Cortex of kidney (tissue), 1 donor: ENCODE measurements at places on chromosomes 7 and 10.

GRCh38 chr10:121822180-121822579, 105.7 kb downstream of the ATE1 start:
- no peak for DNase-seq

DNA sequence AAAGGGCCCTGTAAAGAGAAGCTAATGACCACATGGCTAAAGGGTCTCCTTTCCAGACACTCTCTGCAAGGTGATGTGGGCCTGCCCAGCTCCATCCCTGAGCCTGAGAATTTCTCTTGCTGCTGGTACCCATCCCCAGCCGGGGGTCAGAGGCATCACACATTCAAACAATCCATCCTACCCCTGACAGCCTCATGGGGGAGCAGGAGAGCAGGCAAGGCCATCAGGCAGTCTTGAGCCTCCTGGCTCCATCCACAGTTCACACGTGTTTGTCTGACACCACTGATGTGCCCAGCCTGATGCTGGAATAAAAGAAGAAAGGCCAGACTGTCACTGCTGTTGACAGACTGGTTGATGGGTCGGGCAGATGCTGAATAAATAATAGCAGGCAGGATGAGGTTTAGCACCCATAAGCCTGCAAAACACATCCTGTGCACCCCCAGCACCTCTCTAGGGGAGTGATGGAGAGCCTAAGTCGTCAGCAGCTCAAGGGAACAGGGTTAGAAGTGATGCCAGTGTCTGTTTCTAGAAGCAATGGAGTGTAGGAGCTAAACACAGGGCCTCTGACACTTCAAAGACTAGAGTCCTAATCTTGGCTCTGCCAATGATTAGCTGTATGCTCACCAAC, 43.5 kb downstream of the TLL2 start:
- no peak for DNase-seq

DNA sequence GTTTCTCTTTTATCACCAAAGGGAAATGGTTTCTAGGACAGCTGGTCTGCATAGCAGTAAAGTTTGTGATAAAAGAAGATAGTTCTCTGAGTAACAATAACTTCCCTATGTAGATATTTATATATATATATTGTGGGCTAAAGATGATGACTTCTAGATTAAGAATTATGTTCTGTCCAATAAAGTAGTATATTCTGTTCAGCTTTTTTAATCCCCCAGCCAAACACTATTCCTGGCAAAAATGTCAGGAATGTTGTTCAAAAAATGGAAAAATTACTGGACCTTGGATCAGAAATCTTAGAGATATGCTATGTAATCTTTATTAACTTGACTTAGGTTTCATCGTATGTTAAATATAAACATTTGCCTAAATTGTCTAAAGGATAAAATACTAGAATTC, 136.3 kb upstream of the GNAI1 start:
- no peak for DNase-seq

DNA sequence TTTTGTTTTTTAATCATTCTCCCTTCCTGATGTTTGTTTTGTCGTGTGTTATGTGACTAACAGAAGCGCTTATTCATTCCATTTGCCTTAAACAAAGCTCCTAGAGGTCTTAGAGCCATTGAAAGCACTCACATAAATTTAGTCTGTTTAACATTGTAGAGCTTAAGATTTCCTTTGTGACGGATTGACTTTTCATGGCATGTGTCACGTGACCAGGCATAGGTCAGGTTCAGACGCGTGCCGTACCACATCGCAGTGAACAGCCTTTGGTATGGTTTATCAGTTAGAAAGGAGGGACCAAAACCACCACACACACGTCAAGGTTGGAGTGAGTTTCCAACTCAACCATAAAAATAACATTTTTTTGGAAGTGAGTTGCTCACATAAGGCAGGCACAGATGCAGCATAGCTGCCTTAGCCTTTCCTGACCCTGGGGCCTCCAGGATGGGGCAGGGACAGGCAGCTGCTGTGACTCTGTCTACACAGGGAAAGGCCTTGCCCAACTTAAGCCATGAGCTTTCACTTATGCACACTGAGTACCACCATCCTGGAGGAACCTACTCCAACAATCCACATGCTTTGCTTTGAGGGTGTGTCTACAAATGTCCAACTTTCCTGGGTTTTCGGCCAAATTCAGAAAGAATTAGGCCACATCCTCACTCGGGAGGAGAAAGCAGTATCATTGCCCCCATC, 55.5 kb downstream of the WDFY4 start:
- no peak for DNase-seq

- DNase-seq, result no peak
These were observed 363.8 kb downstream of the PRPF18 start for GRCh38 chr10:13950543-13950939.

- no peak for DNase-seq
These were observed 125.0 kb upstream of the NPY start for GRCh38 chr7:24158975-24159374.

GRCh38 chr7:1591876-1592275, 22.0 kb upstream of the PSMG3 start:
- no peak for DNase-seq

GRCh38 chr10:49071160-49071761, 44.1 kb downstream of the VSTM4 start:
- DNase-seq, result no peak

GRCh38 chr7:18831943-18832342, 285.5 kb downstream of the TWIST1 start:
- DNase-seq, result no peak

- DNase-seq, result no peak
These were observed 223.5 kb upstream of the PHYHIPL start for GRCh38 chr10:58952747-58953466.

- no peak for DNase-seq
These were observed 97.2 kb upstream of the CARD11 start for GRCh38 chr7:3140834-3141233.

DNA sequence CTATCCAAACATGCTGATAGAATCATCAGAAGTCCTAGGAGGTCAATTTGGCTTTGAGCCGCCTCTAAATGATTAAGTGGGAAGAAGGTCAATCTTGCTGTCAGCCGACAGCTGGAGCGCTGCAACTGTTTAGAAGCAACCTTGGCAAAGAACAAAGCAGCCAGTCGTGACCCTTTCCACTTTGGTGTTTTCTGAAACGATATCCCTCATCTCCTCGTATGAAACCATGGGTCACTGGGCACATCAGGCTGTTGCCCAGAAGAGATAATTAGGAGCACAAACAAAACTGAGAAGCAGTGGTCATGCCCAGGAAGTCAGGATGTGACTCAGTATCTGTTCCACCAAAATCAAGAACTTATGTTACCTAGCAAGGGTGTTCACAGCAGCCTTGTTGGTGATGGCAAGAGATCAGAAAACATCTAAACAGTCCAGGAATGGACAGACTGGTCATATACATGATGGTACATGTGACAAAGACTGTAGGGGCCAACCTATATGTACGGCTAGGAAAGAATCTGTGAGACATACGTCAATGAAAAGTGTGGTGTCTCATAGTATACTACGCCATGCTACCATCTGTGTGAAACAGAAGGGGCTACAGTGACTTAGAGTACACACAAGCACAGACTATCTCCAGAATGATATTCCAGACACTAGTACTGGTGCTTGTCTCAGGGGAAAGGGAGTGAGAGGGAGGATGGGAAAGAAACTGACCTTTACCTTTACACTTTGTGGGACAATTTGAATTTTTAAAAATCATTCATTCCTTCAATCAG, 22.4 kb downstream of the STN1 start:
- DNase-seq, result no peak

DNA sequence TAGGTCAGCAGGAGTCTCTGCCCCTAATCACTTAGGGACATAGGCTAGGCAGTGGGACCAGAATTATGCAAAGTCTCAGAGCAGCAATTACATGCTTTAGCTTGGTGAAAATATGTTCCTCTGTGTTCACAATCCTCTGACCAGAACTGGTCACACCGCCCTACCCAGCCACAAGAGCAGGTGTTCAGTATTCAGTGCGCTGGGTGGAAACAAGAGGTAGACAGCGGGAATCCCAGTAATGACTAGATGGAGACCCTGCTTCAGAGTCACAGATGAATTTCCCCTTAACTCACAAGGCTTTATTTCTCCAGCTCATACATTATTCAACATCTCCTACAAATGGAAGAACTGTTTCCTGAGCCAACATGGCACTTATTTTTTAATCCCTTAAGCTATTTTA, 763.7 kb upstream of the POM121L12 start:
- no peak for DNase-seq

- DNase-seq, result no peak
These were observed 28.9 kb downstream of the CNNM1 start for GRCh38 chr10:99358101-99358500.

GRCh38 chr10:17226891-17227303, 1.1 kb upstream of the VIM start:
- no peak for DNase-seq

- DNase-seq, result no peak
These were observed 86.8 kb upstream of the ZMIZ1 start for GRCh38 chr10:78981970-78982281.

- DNase-seq, result no peak
These were observed 74.3 kb upstream of the FAM20C start for GRCh38 chr7:117836-118614.

DNA sequence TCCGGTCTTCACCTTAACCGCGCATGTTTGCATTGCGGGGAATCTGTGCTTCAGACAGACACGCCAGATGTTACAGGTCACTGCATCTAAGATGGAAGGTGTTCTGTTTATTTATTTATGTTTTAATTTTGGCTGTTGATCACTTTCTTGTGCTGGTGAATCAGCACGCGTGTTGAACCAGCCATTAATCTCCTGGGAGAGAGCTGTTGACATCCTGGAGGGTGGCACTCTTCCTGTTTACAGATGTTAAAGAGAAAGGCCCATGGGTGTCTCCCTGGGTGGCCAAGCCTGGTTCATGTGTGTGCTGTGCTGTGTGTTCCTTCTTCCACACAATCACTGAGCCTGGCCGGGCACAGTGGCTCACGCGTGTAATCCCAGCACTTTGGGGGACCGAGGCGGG, 355.3 kb downstream of the PAXIP1 start:
- DNase-seq, result no peak

DNA sequence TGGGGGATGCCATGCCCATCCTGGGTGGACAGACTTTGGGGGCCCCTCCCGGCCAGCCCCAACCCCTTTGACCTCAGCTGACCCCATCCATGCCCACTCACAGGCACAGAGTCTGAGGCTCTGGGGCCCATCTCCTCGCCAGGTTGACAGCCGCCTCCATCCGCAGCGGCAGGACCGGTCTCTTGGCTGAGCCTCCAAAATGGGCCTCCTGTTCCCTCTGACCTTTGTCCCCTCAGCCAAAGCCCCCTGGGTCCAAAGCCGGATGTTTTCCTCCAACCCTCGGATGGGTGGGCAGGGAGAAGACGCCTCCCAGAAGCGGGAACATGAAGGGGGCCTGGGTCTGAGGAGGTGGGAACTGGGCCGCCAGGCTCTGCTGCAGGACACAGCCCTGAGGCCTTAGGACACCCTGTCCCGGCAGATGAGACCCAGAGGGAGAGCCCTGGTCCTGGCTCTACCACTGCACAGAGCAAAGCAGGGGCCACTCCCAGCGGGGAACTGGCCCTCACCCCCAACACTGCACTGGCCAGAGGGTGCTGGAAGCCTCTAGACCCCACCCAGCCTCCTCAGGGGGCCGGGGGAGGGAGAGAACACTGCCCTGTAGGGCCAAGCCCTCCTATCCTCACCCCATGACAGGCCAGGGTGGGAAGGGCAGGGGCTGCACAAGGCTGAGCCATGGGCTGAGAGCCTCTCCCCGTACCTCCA, 12.6 kb downstream of the PDGFA start:
- DNase-seq, result no peak

GRCh38 chr7:13069841-13070240, 382.4 kb downstream of the ARL4A start:
- no peak for DNase-seq

DNA sequence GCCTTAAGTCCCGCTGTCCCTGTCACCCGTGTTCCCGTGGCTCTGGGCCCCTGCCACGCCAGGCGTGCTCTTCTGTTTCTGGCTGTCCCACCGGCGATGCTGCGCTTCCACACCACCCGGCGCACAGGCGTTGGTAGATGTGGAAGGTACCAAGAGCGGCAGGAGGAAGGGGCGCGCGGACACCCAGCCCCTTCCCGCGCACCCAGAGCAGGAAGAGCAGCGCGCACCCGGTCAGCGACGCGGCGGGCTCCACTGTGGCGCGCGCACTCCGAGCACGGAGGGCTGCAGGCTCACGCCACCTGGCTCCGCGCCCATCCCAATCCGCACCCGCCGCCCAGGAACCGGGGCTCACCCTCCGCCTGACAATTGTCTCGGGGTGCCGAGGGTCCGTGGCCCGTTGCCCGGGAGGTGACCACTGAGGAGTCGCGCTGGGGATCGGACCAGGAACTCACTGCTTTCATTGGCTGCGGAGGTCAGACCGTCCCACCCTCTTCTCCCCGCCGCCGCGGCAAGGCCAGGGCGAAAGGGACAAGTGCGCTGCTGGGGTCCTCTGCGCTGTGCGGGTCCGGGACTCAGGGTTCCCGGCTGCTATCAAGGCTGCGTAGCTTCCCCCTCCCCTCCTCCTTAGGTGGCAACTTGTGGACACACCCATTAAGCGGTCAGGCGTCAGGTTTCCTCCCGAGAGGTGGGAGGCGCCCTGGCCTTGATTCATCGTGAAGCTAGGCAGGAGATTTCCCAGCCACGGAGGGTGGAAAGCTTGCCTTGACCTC, 121.6 kb upstream of the ZNF92 start:
- DNase-seq, result no peak

- no peak for DNase-seq
These were observed 25.2 kb downstream of the MET start for GRCh38 chr7:116697152-116697551.

- no peak for DNase-seq
These were observed 34.4 kb downstream of the AGR3 start for GRCh38 chr7:16847381-16847860.

- no peak for DNase-seq
These were observed 24.9 kb upstream of the ADO start for GRCh38 chr10:62779487-62780248.

- no peak for DNase-seq
These were observed 33.7 kb downstream of the CTTNBP2 start for GRCh38 chr7:117839507-117839906.

DNA sequence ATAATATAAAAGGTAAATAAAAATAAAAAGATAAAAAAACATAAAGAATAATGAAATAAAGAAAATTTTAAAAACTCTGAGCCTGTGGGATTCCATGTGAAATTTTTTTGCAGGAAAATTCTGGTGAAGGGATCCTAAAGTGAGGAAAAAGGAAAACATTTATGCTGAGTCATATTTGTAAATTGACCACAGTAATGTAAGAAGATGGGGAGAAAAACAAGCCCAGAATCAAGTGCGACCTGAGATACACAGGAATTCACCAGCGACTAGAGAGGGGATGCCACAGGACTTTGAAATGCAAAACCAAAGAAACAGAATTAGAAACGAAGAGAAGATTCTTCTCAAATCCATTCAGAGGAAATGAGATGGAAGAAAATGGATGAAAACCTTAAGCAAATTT, 133.8 kb upstream of the PFKP start:
- DNase-seq, result no peak

- no peak for DNase-seq
These were observed 171.8 kb downstream of the NEURL1 start for GRCh38 chr10:103665162-103665889.

DNA sequence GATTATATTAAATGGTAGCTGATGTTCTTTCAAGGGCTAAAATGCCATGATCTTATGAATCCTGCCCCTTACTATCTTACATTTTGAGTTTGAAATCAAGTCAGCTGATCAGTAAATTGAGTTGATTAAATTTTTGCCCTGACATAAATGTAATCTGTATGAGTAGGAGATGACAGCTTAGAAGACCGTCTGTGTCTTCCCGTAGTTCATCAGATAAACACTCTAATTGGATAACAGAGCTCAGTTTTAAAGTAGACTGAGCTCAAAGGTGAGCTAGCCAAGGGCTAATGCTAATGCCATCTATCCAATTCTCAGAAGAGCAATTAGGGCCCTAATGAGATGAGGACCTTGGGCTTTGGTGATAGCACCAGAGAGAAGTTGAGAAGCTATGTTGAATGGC, 82.9 kb downstream of the LRRC4 start:
- no peak for DNase-seq
